ENCODE measurements at places on chromosomes 7 and 10. TPM values are rescaled to one million over a fixed set of nuclear protein-coding genes. Genes with fewer than 3 reads are reported as not detected.

DNA sequence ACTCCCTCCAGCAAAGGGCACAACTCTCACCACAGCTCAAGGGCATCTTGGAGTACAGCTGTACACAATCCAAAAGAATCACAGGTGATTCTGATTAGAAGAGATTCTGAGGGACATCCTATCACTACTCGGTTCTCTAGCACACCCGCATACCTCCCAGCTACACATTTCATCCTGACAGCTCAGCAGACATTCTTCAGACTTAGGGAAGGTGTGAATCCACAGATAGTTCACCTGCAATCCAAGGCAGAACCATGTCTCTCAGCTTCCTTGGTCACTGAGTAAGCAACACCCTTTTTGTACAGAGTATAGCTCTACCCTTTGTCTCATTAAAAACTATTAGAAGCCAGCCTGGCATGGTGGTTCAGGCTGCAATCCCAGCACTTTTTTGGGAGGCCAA is 26.8 kb upstream of the FBXW4 start:
- DNase-seq, result no peak
- H3K27me3 ChIP-seq, result no peaks in the 10 kb centered on the region
- no peaks in the 10 kb centered on the region for H3K4me1 ChIP-seq
- no peak overlapping the region for H3K4me3 ChIP-seq

GAD2 gene
- not detected for total RNA-seq

INHBA gene
- total RNA-seq, result not detected

SLC13A1 gene
- not detected for total RNA-seq

GRCh38 chr7:151663382-151664100 is 143.8 kb upstream of the RHEB start:
- no peaks in the 10 kb centered on the region for H3K4me1 ChIP-seq
- no peak overlapping the region for H3K27ac ChIP-seq
- no peaks in the 10 kb centered on the region for H3K27me3 ChIP-seq
- no peak overlapping the region for H3K4me3 ChIP-seq
- no peak for DNase-seq

DNA sequence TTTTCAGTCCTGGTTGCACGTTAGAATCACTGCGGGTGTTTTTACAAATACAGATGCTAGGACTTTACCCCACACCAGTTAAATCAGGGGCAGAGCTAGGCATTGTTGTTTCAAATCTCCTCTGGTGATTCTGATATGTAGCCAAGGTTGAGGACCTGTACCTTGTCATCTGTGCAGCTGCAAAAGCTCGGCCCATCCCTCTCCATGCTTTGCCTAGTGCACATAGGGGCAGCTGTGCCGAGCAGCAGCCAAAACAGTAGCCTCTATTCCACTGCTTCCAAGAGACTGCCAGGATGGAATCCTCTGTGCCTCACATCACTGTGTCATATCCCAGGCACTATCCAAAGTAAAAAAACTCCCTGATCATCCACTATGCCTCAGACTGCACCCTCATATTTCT is 181.3 kb downstream of the CDK14 start:
- no peak overlapping the region for H3K27ac ChIP-seq
- no peak for DNase-seq
- no peaks in the 10 kb centered on the region for H3K4me1 ChIP-seq

DNA sequence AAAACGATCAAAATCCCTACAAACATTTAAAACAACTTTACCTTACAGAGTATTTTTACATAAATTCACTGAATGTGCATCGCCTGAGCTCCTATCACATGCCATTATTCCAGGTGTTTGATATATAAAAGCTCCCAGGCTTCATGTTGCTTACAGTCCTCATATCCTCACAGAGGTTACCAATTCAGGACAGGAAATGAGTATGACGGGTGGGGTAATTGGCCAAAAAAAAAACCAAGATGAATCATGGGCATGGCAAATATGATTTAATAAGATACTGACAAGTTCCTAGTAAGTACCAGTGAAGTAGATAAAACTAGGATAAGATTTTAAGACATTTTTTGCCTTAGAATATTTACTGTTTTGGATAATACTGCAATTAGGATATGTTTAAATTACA is 135.8 kb downstream of the KMT2E start:
- DNase-seq, result no peak
- H3K36me3 ChIP-seq, result peaks cover 21% of the 10 kb centered on the region
- no peaks in the 10 kb centered on the region for H3K4me1 ChIP-seq
- no peak overlapping the region for H3K27ac ChIP-seq
- no peaks in the 10 kb centered on the region for H3K27me3 ChIP-seq
- no peak overlapping the region for H3K4me3 ChIP-seq

DNA sequence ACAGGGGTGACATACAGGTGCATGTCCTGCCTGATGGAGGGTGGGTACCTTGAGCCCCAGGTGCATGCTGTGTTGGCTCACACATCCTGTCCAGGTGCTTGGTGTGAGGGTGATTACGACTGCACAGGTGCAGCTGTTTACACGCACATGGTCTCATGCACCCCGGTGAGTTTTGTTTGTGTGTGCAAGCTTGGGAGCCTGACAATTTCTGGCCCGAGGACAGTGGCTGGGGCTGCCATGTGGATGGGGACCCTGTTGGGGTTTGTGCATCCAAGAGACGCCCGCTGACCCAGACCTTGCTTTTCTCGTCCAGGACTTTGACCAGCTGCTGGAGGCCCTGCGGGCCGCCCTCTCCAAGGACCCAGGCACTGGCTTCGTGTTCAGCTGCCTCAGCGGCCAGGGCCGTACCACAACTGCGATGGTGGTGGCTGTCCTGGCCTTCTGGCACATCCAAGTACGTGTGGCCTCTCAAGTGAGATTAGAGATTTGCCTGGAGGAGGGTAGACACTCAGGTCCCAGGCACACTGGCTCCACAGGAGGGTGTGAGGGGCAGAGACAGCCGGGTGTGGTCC is 61.7 kb downstream of the PRF1 start:
- no peaks in the 10 kb centered on the region for H3K36me3 ChIP-seq
- DNase-seq, result no peak
- H3K4me3 ChIP-seq, result no peak overlapping the region
- no peak overlapping the region for H3K27ac ChIP-seq
- H3K4me1 ChIP-seq, result no peaks in the 10 kb centered on the region
- no peaks in the 10 kb centered on the region for H3K27me3 ChIP-seq

AKR1E2 gene
- 24.5 TPM for total RNA-seq

SPDYE1 gene
- not detected for total RNA-seq

DNA sequence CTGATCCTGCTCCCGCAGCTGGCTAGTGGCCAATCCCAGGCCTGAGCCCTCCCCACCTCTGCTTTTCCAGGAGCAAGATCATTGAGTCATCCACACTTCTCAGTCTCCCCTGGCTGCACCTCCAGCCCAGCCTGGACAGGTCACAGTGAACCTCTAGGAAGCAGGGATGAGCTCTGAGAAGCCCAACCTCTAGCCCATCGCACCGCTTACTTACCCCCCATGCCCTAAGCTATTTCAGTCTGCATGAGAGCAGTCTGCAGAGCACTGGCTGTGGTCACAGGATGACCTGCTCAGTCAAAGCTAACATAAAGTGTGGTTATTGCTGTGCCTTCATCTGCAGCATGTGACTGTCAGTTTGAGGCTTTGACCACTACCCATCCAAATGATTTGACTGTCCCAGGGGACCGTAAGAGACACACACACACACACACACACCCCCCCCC is 129.2 kb downstream of the SORBS1 start:
- no peaks in the 10 kb centered on the region for H3K36me3 ChIP-seq
- H3K4me1 ChIP-seq, result peaks cover 2% of the 10 kb centered on the region
- H3K4me3 ChIP-seq, result no peak overlapping the region
- no peak overlapping the region for H3K27ac ChIP-seq
- DNase-seq, result no peak

PDK4 gene
- total RNA-seq, result not detected

- H3K36me3 ChIP-seq, result no peaks in the 10 kb centered on the region
- no peaks in the 10 kb centered on the region for H3K27me3 ChIP-seq
- H3K4me3 ChIP-seq, result no peak overlapping the region
Observed at GRCh38 chr10:18980089-18980629, 68.4 kb upstream of the MALRD1 start.

GRCh38 chr7:17781491-17782215 is 158.6 kb downstream of the SNX13 start:
- H3K36me3 ChIP-seq, result no peaks in the 10 kb centered on the region
- no peaks in the 10 kb centered on the region for H3K4me1 ChIP-seq
- no peaks in the 10 kb centered on the region for H3K27me3 ChIP-seq
- no peak overlapping the region for H3K4me3 ChIP-seq

BHLHA15 gene
- total RNA-seq, result not detected

ABCB4 gene
- 2.0 TPM for total RNA-seq

- no peak overlapping the region for H3K4me3 ChIP-seq
- no peaks in the 10 kb centered on the region for H3K4me1 ChIP-seq
- H3K27me3 ChIP-seq, result no peaks in the 10 kb centered on the region
- no peaks in the 10 kb centered on the region for H3K36me3 ChIP-seq
Observed at GRCh38 chr7:124322561-124322960, 289.7 kb upstream of the TMEM229A start.

LGI1 gene
- not detected for total RNA-seq

DNA sequence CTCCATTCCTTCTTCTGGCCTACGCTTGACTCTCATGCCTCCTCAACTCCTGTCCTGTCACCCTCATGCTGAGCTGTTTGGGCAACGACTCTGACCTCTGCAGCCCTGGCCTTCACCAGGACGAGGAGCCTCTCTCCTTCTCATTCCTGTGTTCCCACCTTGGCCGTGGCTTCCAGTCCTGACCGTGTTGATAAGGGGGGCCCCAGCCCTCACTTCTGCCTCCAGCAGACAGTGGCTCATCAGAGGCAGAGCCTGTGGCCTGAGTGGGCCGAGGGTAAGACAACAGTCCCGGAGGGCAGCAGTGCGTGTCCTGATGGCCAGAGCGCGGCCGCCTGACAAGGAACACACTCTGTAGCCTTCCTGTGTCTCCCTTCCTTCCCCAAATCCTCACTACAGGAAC is 61.7 kb upstream of the UBE3C start:
- no peak overlapping the region for H3K27ac ChIP-seq
- H3K4me3 ChIP-seq, result no peak overlapping the region
- peaks cover 64% of the 10 kb centered on the region for H3K27me3 ChIP-seq
- no peak for DNase-seq
- no peaks in the 10 kb centered on the region for H3K4me1 ChIP-seq

DNA sequence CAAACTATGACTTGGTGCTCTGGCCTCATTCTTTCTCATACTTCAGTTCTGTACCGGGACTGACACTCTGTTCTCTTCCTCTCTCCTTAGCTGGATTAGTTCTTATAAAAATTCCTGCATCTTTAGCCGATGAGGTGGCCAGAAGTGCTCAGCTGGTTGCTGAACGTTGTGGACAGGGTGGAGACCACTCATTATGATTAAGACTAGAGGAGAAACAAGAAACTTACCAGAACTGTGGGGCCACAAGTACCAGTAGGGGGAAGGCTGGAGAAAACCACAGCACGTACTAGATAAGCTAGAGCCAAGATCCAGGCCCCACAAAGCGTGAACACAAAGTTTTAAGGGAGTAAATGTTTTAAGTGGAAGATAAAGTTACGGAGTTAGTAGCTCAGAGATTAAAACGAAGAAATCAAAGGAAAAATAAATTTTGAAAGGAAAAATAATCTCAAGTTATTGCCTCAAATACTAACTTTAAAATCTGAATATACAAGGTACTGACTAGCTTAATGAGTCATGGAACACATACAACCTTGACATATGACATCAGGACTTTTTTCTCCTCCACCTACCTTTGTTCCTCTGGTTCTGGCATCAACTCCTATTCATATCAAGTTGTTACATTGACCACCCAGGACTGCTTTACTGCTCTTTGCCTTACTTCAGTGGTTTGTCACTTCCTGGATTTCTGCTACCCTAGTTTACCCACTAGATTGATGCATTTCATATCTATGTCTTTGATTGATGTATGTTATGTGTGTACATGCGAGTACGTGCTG is 469.0 kb downstream of the TFEC start:
- H3K27ac ChIP-seq, result no peak overlapping the region
- DNase-seq, result no peak
- no peak overlapping the region for H3K4me3 ChIP-seq
- no peaks in the 10 kb centered on the region for H3K27me3 ChIP-seq
- no peaks in the 10 kb centered on the region for H3K4me1 ChIP-seq

DNA sequence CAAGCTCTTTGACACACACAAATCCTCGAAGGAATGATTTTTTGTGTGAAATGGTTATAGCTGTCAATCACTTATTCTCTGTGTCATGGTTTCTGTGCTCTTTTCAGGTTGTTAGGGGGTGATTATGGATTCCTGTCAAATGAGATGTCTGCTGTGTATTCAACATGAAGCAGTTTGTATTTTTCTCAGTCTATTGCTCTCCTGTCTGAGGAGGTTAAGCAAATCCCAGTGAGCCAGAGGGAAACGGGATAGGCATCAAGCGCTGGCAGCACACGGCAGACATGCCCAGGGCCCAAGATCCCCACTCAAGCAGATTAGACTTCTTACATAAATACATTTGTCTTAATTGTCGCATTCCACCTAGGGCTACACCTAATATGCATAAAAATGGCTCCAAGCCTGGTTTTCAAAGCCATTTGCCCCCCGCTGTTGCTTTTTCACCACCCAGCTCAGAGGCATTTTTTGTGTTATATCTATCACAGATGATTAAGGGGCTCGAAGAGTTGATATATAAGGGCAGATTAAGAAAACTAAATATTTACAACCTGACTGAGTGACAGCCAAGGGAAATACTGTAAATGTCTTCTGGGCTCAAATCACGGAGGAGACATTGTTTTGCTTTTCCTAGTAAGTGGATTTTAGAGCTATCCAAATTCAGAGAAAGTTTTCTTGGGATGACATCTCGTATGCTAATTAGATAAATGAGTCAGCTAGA is 192.7 kb upstream of the LRGUK start:
- peaks cover 9% of the 10 kb centered on the region for H3K36me3 ChIP-seq
- H3K4me1 ChIP-seq, result no peaks in the 10 kb centered on the region
- no peaks in the 10 kb centered on the region for H3K27me3 ChIP-seq
- no peak overlapping the region for H3K4me3 ChIP-seq
- no peak overlapping the region for H3K27ac ChIP-seq

DNA sequence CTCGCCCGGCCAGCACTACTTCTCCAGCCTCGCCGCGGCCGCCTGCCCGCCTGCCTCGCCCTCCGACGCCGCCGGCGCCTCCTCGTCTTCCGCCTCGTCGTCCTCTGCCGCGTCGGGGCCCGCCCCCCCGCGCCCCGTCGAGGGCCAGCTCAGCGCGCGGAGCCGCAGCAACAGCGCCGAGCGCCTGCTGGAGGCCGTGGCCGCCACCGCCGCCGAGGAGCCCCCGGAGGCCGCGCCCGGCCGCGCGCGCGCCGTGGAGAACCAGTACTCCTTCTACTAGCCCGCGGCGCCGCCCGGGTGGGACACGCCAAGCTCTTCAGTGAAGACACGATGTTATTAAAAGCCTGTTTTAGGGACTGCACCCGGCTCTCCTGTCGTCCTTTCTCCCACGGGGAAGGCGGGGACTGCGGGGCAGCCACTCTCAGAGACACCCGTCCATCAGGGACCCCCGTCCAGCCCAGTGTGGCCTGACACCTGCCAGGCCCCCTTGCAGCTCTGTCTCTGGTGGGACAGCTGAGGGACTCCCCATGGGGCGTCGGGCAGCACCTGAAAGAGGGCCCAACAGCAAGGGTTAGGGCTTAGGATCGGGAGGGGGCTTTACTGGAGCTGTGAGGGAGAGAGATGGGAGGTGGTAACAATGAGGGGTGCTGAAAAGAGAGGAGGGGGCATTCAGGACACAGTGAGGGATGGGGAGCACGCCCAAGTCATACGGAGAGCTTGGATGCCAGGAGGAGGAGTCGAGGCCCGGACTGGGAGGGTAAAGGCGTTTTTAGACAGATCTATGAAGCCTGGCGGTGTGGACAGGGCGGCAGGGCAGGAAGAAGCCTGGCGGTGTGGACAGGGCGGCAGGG is 34.7 kb downstream of the SPDYE6 start:
- no peaks in the 10 kb centered on the region for H3K4me1 ChIP-seq
- DNase-seq, result no peak

- H3K4me3 ChIP-seq, result no peak overlapping the region
- peaks cover 5% of the 10 kb centered on the region for H3K27me3 ChIP-seq
- H3K27ac ChIP-seq, result no peak overlapping the region
Observed at GRCh38 chr10:43131906-43132305, 6.3 kb upstream of the CSGALNACT2 start.

TAS2R5 gene
- 3.5 TPM for total RNA-seq

NKX6-2 gene
- not detected for total RNA-seq
